ENCODE measurements at places on chromosomes 7 and 10.

DNA sequence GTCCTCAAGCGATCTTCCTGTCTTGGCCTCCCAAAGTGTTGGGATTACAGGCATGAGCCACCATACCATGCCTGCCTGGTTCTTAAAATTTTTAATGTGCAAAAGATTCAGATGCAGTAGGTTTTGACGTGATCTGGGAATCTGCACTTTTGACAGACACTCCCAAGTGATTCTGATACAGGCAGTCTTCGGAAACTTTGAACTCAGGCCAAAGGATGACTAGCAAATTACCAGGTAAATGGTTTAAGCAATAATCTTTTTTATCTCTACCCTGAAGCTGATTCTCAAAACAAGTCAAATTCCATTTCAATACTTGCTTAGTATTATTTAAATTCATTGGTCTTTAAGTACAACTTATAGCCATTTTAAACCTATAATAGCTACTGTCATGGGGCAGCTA, 2.6 kb upstream of the ADO start:
- no peak for DNase-seq

DNA sequence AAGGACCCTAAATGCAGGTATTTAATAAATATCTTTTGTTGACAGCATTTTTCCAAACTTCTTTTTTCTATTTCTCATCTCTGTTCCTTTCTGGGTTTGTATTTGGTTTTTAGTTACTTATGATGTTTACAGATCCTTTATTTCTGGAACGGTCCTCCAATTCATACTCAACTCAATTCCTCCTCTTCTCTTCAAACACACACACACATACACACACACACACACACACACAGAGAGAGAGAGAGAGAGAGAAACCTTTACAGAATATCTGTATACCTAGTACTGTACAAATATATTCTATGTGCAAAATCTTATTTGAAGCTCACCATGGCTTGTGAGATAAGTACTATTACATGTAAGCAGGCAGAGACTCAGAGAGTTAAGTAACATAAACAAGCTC, 21.6 kb upstream of the GOT1 start:
- DNase-seq, result no peak

DNA sequence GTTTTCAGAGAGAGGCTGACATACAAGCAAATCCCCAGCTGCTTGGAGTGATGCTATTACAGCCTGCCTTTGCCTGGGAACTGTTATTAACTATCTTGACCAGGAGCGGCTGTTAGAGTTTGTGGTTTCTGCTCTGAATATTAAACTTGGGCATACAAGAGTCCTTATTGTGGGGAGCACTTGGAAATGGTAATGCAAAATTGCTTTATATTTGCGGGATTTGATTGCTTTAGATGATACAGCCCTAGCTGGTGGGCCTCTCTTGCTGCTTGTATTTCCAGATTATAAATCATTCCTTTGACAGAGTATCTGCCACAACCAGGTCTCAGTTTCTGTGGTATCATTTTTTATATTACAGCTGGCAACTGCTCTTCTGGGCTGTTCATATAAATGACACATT, 101.9 kb upstream of the FAM204A start:
- no peak for DNase-seq

GRCh38 chr7:155256761-155257481, 40.8 kb upstream of the INSIG1 start:
- DNase-seq, result no peak

GRCh38 chr10:4100380-4100779, 315.4 kb upstream of the KLF6 start:
- DNase-seq, result no peak

- DNase-seq, result no peak
Observed at GRCh38 chr7:16599860-16600259, 45.7 kb downstream of the ANKMY2 start.

GRCh38 chr7:117021986-117022385, 68.7 kb downstream of the ST7 start:
- no peak for DNase-seq

GRCh38 chr7:108430664-108431063, 25.6 kb downstream of the NRCAM start:
- no peak for DNase-seq

DNA sequence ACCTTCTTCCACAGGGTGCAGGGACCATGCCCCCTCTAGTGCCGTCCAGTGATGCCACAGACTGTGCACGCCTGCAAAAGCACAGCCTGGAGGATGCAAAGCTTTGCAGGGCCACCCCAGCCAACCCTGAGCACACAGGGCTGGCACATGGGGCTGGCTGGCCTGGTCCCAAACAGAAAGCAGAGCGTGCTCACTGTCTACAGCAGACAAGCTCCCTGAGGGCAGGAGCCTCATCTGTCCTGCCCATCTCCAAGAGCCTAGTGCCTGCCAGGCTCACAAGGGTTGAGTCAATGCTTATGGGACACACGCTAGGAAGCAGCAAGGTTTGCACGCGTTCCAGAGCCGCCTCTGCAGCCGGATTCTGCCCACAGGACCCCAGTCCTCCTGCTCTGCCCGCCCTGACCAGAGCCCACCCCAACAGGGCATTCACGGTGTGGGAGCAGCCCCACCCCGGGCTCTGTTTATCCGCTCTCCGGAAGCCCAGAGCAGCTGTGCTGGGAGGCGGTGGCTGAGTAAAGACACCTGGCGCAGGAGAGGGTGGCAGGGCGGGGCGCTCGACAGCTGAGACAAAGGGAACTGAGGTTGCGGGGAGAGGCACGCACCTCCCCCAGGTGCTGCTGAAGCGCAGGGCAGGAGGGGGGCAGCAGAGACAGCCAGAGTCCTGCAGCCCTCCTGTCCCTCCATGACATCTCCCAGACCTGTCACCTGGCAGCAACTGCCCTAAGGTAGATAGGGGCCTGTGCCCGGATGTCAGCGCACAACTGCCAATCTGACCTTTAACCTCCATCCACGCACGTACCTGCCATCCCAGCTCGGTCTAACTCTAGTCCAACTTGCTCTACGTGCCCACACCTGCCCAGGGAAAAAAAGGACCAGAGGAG, 4.3 kb downstream of the KCNH2 start:
- DNase-seq, result no peak

GRCh38 chr7:40583667-40584444, 449.1 kb downstream of the SUGCT start:
- no peak for DNase-seq

DNA sequence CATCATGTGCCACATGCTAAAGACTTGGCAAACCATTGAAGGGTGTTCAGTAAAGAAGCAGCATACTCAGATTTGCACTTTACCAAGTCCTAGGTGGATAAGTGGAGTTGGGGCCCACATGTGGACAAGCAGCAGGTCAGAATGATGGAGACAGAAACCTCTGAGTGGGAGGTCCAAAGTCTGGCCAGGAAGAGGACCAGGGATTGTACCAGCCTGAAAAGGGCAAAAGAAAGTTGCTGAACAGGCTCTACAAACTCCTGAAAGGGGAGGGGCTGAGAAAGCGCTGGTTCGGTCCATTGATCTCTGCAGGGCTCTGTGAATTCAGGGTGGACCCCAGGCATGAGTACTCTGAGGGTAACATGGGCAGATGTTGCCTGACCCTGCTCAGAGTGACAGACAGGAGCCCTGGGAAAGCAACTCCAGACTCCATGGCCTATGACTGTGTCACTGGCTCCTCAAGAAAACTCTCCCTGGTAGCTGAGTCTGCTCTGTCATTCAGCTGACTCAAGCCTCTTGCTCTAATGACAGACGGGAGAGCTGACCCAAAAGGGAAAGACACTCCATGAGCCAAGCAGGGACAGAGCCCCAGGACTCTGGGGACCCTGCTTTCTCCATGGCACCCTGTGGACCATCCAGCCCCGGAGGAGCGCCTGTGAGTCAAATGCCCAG, 68.5 kb downstream of the TBXAS1 start:
- DNase-seq, result no peak

GRCh38 chr10:130220251-130221185, 84.3 kb downstream of the GLRX3 start:
- no peak for DNase-seq

- peak; percentile 15 for DNase-seq
Observed at GRCh38 chr10:34112171-34112782, 702.8 kb downstream of the PARD3 start.

DNA sequence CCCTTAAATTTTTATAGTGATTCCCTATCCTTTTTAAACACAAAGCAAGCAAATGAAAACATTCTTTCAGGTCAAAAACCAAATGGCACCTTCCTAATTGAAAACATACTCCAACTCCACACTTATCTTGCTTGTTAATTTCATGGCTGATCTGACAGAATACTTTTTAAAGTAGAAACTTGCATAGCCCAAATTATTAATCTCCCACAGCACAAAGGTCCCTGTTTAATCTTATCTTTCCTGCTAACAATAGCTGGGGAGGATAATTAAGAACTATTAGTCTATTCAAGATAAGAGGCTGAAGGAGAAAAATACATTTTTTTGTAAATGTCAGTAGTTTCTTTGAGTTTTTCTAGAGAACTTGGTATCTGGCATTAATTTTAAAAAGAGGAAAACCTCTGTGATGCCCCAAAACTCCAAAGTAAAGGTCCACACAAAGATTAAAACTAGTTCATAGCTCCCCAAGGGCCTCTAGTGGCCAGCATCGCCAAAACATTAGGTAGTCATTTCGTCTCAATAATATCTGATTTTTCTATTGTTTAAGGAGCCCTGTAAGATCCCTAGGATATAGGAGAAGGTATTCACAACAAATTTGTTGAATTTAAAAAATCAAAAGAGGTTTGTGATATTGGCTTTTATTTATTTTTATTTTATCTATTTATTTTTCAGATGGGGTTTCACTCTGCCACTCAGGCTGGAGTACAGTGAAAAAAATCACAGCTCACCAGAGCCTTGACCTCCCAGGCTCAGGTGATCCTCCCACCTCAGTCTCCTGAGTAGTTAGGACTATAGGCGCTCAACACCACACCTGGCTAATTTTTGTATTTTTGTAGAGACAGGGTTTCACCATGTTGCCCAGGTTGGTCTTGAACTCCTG, 14.7 kb downstream of the CDNF start:
- DNase-seq, result peak; percentile 54

- DNase-seq, result no peak
Observed at GRCh38 chr10:89388806-89389205, 3.6 kb upstream of the IFIT1 start.

DNA sequence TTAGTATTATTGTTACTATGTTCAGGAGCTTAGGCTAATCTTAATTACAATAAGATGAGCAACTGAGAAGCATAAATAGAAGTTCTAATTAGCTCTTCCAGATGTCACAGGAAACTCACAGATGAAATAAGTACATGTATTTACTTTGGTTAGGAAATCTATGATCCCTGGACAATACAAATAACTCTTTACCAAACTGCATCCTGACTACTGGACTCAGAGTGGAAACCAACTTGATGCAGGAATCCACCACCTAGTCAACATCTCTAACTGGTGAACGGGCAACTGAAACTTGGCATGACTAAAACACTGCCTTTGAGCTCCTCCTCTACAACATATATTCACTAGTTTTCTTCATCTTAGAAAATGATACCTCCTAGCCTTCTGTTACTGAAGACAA, 193.2 kb downstream of the AGMO start:
- no peak for DNase-seq

DNA sequence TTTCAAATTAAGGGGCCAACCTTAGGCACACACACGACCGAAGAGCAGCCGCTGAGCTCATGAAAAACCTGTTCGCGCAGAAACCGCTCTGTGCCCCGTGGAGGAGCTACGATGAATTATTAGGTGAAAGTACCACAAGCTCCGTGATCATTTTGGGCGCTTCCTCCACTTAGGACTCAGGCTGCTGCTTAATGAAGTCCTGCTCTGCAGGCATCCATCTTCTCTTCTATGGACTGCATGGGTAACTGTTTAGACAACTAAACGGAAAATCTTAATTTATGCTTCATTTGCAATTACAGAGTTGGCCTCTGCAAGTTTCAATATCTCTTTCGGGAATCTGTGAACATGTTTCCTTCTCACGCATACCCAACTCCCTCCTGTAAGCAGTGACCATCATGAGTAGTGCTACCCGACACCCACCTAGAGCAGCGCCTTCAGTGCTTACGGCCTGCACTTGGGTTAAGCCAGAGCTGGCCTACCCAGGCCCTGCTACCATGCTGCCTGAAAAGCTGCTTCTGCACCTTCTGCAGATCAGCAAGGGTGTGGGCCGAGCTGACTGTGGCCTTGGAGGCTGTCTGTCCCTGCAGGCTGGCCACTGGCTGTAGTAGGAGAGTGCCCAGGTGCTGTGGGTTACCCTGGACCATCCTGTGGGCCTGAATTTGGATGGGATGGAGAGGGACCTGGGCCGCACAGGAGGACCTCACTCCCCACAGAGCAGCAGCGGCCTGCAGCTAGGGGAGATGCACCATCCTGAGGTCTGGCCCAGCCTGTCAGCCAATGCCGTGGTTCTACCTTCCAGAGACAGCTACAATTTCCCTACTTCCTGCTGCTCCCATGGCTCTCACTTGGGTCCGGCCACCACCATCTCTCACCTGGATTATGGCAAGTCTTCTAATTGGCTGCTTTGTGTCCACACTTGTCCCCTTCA, 36.0 kb downstream of the GNA12 start:
- no peak for DNase-seq

- DNase-seq, result no peak
Observed at GRCh38 chr10:29144126-29144525, 144.7 kb upstream of the LYZL1 start.

DNA sequence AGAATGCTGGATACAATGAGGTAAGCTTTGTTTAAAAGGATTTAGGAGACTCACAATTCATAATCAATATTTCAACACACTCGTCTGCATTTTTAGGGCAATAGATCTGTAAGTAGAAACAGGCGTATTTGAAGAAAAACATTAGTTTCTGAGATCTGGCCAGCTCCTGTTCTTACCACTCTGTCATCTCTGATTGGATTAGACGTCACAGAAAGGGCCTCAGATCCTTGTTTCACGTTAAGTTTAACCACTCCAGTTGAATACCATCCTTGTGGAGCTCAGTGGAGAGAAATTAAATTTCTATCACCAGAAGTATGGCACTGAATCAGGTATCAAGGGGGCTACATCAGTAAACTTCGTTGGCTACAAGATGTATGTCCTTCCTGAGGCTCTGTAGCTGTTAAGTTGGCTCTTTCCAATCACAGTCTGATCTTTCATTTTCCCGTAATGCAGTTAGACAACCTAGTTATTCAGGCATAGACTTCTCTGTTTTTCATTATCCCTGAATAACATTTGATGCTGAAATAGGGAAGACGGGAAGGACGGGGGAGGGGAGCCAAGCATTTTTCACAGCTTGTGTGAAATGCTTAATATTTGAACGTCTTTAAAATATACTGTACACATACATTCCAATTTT, 659.2 kb upstream of the GALNT17 start:
- DNase-seq, result no peak

GRCh38 chr7:35670856-35671569, 23.9 kb downstream of the HERPUD2 start:
- DNase-seq, result no peak

- DNase-seq, result peak; percentile 23
Observed at GRCh38 chr7:1664711-1665548, 5.1 kb upstream of the ELFN1 start.

- DNase-seq, result peak; percentile 96
Observed at GRCh38 chr10:122112625-122113160, 123.7 kb downstream of the TACC2 start.

- DNase-seq, result peak; percentile 14
Observed at GRCh38 chr7:117673839-117674238, 194.0 kb downstream of the CFTR start.

GRCh38 chr10:25578061-25578460, 356.0 kb upstream of the MYO3A start:
- no peak for DNase-seq

GRCh38 chr10:63922468-63923284, 401.5 kb downstream of the REEP3 start:
- no peak for DNase-seq

- DNase-seq, result peak; percentile 70
Observed at GRCh38 chr10:15461353-15462108, 90.4 kb upstream of the FAM171A1 start.
